ENCODE measurements at places on chromosomes 5 and 9.

DNA sequence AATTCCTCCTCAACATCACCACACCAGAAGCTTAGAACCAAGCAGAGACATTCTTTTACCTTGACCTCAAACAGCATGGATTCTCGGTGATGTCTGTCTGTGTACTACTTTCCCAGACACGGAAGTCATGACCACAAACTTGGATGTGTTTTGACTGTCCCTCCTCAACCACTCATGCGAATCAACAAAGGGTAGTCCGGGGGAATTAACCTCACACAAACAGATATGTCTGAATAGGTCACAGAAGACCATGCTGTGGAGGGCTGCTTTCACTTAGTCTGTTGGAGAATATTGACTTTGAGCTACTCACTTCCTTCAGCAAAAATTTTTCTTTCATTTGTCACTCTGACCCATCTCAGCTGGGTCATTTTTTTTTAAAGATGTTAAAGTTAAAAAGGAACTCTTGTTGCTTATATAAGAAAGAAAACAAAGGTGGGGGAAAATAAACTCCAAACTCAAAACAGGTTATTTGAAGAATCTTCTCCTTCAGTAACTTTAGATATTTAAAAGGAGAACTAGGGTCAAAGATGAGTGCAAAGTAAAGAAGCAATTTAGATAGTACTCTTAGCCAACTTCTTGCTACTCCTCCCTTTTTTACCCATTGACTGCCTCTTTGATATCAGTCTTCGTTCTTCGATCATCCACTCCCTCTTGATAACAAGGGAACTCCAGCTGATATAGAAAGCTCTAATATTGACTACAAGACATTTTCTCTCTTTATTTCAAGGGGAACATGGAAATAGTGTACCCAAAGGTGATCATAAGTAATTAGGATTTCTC, 343.4 kb upstream of the CDH6 start:
- DNase-seq, result no peak

GRCh38 chr9:21715408-21715807, 87.0 kb upstream of the MTAP start:
- no peak for DNase-seq

DNA sequence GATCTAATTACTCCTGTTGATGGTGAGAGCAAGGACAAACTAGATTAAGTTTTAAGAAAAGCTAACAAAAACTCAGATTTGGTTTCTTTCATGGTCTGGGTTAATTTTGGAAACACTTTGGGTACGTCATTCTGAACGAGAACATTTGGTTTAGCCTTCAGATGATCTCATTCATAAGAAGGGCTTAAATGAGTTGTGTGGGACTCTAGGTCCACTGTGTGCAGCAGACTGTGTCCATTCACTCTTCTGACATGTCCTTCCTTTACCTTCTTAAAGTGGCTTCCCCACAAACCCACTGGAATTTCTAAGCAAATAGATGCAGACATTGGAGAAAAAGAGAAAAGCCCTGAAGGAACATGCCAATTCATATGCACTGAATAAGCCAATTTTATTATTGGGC, 96.8 kb downstream of the FBXO4 start:
- DNase-seq, result no peak

- DNase-seq, result no peak
Measured at GRCh38 chr9:34334337-34334824, 5.0 kb downstream of the NUDT2 start.

DNA sequence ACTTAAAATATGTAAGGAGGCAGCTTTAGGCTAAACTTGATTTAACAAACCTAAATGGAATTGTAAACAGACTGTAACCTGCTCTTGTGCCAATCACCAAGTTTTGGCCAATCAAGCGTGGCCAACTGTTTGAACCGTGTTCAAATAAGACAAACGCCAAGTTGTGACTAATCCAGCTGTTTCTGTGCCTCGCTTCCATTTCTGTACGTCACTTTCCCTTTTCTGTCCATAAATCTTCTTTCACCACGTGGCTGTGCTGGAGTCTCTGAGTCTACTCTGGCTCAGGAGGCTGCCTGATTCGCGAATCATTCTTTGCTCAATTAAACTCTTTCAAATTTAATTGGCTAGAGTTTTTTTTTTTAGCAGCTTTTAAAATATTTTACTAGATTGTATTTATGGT, 71.3 kb downstream of the LIX1 start:
- no peak for DNase-seq

- peak; percentile 33 for DNase-seq
Measured at GRCh38 chr5:150000990-150001659, 586 bp downstream of the HMGXB3 start.

DNA sequence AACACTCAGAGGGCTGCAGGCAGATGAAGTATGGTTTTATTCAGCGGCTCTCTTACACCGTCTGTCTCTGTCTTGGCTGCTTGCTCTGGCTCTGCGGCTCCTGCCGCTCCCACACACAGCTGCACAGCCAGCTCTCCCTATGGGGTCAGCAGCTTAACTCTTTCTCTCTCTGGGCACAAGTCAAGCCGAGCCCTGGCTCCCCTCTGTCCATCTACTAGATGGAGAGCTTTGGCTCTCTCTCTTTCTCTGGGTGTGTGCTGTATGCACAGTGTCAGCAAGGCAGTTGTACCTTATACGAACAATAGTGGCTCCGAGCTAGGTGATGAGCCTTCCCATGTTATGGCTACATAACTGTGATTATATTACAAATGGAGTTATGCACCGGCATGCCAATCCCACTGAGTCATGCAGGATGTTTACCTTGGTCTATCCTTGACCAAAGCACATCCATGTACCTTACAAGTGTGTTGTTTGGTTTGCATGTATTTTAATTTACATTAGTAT, 19.3 kb upstream of the PPP2CA start:
- DNase-seq, result no peak

- DNase-seq, result peak; percentile 36
Measured at GRCh38 chr9:36991516-36992134, 42.4 kb downstream of the PAX5 start.

DNA sequence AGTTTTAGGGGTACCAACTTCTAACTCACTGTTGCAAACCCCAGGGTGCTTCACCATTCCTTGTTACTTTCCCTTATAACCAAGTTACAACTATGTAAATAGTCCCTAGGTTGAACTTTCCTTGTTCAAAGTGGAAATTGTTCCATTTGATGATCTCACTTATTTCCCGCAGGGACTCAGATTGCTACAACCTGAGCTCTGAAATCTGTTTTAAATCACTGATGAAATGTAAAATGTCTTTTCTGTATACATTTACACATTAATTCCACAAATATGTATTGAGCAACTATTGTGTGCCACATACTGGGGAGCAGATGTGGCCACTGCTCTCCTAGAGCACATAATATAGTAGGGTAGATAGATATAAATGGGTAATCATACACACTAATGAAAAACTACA, 69.1 kb upstream of the TARS1 start:
- no peak for DNase-seq

GRCh38 chr5:9441610-9442009, 104.3 kb downstream of the SEMA5A start:
- no peak for DNase-seq

DNA sequence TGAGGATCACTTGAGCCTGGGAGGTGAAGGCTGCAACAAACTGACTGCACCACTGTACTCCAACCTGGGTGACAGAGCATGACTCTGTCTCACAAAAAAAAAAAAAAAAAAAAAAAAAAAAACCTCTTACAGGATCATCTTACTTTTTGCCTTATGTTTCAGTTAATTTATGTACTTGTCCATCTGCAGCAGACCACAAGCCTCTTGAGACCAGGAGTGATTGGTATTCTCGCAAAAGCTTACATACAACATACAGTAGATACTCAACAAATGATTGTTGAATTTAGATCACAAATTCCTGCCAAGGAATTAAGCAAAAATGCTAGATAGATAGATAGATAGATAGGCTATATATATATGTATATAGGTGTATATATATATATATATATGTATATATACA, 12.4 kb downstream of the CEMIP2 start:
- no peak for DNase-seq

- no peak for DNase-seq
Measured at GRCh38 chr9:127528422-127529251, 77.3 kb downstream of the LRSAM1 start.

GRCh38 chr9:88736136-88736637, 201.2 kb downstream of the NXNL2 start:
- no peak for DNase-seq

DNA sequence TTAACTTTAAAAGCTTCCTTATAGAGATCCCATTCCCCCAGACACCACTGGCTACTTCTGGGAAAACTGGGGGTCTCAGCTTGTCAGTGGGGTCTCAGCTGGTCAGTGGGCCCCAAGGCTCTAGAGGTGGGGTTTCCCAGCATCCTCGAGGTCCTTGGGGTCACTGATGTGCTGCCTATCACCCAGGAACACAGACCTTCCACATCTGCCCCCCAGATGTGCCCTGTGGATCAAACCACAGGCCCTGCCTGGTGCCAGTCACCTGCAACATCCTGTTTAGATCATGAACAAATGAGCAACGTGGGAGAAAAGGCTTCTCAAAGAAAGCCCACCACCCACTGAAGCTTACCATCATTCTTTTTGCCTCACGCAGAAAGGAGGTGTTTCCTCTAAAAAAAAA, 165.6 kb upstream of the FSTL4 start:
- no peak for DNase-seq

GRCh38 chr9:117718085-117718484, 13.9 kb downstream of the TLR4 start:
- DNase-seq, result no peak

DNA sequence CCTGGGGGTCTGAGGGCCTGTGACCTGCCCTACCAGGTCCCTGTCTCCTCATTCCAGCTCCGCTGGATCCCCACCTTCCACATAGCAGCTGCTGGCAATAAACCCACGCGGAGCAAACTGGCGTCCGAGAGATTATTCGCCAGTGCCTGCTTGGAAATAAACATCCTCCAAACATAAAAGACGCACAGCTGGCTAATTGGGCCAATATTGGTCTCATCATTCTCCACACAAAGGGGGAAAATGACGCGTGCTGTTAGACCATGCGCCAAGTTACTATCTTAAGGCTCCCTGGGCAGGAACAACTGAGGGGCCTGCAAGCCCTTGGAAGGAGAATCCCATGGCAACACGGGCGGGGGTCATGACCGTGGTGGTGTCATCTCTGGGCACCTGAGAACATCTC, 73.3 kb upstream of the SARDH start:
- no peak for DNase-seq

DNA sequence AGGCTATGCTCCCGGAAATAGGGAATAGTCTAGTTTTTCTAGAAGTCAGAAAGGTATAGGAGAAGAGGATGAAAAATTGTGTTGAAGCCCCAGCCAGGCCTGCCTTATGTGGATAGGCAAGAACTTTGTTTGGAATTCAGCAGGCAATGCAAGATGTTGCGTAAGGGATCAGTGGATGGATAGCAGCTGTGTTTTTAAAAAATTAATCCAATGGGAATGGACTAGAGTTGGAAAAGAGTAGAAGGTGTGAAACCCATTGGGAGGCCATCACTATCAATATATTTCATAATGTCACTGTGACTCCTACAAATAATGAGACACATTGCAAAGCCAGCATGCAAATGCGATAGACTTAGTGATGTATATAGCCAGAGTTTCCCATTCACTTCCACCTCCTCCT, 281.9 kb downstream of the MARCHF11 start:
- DNase-seq, result no peak

DNA sequence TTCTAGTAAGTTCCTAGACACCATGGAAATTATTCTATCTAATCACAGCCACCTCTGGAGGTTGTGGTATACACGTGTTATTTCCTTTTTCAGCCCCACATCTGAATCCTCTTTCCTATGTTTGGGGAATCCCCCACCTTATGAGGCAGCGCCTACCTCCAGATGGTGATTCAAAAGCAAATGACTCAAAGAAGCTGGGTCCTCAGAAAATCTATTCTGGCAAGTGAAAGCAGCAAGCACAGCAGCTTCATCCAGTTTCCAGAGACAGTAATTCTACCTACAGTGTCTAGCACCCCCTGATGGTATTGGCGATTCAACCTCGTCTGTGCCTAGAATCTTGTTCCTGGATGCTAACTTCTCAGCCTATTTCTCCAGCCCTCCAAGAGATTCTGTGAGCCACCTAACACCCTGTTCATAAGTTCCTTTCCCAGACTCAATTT, 43.0 kb downstream of the STRBP start:
- peak; percentile 35 for DNase-seq

DNA sequence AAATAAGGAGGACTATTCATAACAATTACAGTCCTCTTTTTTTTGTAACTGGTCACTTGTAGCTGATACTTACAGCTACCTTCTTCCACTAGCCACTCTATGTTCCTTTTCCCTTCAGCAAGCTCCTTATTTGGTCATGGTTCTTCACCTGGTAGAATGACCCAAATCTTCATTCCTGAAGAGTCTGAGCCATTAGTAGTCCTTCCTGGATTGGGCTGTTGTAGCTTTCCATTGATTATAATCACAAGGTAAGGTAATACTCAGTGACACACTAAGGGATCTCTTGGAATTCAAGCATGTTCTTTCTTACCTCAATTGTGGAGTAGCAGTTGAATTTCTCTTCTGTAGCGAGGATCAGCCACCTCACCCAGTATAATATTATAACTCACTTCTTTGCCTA, 25.5 kb upstream of the ITGA2 start:
- DNase-seq, result no peak

GRCh38 chr5:159947708-159948358, 31.6 kb downstream of the ADRA1B start:
- DNase-seq, result no peak

DNA sequence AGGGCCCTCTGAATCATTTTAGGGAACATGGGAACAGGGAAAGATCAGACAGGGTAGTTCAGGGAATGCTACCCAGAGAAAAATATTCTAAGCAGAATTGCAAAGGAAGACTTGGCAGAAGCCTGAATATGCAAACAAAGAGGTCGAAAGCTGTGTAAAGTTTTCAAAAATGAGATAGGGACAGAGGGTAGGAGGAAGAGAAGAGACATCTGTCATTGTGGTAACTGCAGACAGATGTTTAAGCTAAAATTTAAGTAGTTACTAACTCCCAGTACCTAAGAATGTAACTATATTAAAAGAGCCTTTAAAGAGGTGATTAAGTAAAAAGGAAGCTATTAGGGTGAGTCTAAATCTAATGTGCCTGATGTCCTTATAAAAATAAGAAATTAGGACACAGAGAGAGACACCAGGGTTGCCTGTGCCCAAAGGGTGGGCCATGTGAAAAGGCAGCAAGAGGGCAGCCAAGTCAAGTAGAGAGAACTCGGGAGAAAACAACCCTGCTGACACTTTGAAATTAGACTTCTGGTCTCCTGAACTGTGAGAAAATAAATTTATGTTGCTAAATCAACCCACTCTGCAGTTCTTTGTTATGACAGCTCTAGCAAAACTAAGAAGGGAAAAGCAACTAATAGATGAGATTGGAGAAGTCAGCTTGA, 1647.4 kb upstream of the C9orf72 start:
- DNase-seq, result no peak
